ENCODE measurements at places on chromosomes 11 and 22.

GRCh38 chr11:7894251-7894650, 36.8 kb downstream of the OR10A6 start:
- no peak for DNase-seq

DNA sequence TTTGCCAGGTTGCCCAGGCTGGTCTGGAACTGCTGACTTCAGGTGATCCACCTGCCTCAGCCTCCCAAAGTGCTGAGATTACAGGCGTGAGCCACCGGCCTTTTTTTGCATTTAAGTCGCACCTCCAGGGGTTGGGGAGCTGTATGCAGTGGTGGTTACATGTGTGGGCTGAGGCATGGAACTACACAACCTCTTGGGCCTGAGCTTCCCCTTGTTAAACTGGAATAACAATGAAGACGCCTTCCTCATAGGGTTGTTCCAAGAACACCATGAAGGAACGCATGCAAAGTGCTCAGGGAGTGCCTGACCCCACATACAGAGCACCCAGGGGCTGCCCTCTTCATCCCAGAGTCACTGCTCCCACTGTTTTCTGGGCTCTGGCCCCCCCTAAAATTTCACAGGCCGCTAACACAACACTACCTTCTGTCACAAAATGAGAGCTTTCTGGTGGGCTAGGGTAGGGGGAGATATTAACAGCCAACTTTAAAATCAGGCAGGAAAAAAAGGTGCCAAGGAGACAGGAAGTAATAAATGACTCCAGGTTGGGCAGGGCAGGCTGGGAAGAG, 1.3 kb upstream of the FAM118A start:
- DNase-seq, result no peak

- no peak for DNase-seq
These were observed 50.3 kb downstream of the FAM76B start for GRCh38 chr11:95739108-95739938.

GRCh38 chr22:21014726-21015465, at the start of gene P2RX6:
TSS of gene P2RX6 (plus strand) at chr22:21015165. CDS start at chr22:21015175, 10 bp downstream.
- no peak for DNase-seq

- DNase-seq, result no peak
These were observed 70.1 kb upstream of the PHOX2A start for GRCh38 chr11:72313912-72314598.

- no peak for DNase-seq
These were observed 55.1 kb upstream of the CLDN5 start for GRCh38 chr22:19579115-19579811.

DNA sequence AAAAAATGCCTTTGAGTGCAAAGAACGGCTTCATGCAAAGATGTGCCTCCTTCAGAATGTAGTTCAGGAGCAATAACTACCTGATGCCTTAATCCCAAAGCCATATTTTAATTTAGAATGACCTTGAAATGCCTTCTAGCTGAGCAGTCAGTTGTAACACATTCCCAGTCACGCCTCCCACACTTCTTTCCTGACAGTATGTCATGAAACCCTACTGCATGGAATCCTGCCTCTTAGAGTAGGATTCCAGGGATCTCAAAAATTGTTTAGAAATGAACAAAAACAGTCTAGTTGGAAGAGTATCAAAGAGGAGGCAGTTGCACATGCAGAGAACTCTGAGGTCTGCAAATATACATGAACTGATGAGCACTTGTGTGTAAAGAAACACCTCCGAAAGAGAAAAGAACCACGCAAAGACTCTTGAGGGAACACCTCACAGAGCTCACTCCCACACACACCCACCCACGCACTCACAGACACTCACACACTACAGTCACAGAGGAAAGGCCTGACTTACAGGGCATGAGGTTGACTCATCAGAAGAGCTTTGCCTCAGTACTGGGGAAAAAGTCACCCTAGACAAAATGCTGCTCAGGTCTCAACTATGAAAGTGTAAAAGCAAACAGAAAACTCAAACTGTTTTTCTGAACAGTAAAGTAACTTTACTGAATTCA, 77.4 kb downstream of the GGTLC2 start:
- DNase-seq, result no peak

DNA sequence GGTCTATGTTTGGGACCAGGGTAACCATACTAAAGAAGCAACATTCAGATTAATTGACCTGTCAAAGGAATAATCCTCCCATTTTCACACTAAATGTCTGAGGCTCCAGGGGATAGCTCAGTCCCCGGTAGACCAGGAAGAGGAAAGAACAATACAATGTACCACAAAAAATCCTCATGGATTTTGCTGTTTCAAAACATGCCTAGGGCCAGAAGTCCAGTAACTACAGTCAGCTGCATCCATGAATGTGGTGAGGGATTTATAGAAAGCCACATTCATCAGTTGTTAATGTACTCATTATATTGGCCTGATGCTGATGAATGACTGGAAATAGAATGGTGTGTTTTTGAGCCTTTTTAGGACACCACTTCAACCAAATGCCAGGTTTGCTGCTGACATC, 6.9 kb upstream of the ETS1 start:
- DNase-seq, result no peak

DNA sequence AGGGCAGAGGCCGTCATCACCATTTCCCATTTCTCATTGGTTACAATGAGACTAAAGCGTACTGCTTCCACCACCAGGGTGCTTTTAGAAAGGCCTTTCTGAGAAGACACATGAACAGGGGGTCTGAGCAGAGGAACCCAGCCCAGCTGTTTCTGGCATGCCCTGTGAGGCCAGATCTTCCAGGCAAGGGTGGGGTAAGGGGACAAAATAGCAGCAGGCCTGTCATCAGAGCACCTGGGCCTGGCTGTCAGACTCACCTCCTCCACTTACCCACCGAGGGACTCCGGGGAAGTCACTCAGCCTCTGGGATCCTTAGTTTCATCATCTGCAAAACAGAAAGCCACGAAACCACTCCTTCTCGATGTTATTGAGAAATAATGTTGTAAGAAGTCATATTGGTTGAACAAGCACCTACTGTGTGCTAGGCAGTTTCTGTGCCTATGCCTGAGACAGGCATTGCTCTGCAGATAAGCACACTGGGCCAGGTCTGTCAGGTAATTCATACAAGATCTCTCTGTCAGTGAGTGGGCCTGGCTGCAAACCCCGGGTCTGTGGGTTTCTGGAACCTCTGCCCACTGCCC, 8.8 kb upstream of the WNT11 start:
- DNase-seq, result no peak

GRCh38 chr22:38843657-38844314, at the start of gene NPTXR:
TSS of gene NPTXR (minus strand) at chr22:38844028.
- no peak for DNase-seq

- no peak for DNase-seq
These were observed 32.4 kb upstream of the CLNS1A start for GRCh38 chr11:77669848-77670511.

- DNase-seq, result no peak
These were observed 149.7 kb downstream of the LDLRAD3 start for GRCh38 chr11:36093548-36093947.

DNA sequence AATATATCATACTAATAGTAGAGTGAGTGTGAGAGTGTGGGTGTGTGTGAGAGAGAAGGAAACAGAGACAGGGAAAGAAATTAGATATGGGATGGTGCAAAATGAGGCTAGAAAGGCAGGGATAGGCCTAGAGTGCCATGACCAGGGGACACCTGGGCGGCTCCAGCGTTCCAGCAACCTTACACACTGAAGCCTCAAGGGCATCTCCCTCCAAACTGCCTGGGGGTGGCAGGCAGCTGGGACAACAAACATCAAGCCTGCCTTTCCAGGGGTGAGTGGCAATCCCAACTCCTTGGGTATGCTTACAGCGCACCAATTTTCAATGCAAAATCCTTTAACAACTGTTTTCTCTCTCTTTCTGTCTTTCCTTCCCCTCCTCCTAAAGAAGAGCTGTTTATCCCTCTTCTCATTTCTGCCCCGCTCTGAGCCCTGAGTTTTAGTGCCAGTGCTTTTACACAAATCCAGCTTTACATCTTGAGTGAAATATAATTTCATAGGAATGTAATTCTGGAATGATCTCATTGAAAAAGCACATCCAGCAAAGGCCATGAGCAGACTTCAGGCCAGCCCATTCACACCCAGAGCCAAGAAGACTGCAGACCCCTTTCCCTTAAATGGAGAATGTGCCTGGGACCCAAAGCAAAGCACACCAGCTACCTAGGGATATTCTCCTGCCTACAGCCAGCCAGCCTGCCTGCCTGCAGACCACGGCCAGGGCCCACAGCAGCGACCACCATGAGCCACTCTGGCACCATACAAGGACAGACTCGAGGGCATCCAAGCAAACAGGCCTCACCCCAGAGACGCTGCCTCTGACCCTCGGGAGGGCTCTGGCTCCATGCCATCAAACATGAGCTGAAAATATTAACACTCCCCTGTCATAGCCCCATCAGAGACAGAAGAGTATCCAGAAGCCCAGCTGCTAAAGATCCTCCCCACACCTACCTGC, 90.3 kb downstream of the RPL27A start:
- DNase-seq, result no peak

DNA sequence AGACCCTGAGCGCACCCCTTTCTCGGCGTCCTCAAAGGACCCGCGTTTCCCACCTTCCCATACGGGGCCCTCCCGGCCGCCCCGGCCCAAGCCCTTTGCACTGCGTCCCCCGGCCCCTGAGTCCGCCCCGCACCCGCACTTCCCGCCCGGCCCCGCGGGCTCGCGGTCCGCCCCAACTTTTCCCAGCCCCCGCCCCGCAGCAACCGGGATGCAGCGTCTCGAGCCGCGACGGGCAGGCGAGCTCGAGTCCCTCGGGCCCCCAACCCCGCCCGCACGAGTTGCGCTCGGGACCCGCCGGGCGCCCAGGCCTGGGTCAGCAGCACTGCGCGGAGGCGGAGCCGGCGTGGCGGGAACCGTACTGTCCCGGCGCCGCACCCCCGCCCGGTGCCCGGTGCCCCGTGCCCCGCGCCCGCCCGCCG, 371 bp downstream of the SMCO4 start:
- DNase-seq, result no peak

- DNase-seq, result no peak
These were observed 26.1 kb upstream of the CABP7 start for GRCh38 chr22:29693671-29694070.

GRCh38 chr22:45683680-45684079, 12.0 kb downstream of the ATXN10 start:
- DNase-seq, result no peak

GRCh38 chr11:116535994-116536393, 236.8 kb downstream of the BUD13 start:
- DNase-seq, result no peak

GRCh38 chr11:94602430-94603372, 35.5 kb downstream of the PIWIL4 start:
- DNase-seq, result no peak

DNA sequence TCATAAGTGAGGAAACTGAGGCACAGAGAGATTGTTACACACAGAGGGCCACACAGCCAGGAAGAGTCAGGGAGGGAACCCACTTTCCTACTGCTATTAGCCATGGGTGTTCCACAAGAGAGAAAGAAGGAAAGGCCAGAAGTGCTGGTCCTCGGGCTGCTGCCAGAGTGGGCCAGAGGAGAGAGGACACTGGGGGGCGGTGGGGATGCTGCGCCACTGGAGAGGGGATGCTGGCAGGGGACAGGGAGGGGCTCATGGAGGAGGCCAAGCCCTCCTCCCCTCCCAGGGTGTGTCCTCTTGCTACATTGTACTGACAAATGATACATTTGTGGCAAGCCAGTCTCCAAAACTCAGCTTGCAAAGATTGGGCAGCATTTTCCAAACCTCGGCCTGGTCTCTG, 9.9 kb downstream of the IL10RA start:
- no peak for DNase-seq

DNA sequence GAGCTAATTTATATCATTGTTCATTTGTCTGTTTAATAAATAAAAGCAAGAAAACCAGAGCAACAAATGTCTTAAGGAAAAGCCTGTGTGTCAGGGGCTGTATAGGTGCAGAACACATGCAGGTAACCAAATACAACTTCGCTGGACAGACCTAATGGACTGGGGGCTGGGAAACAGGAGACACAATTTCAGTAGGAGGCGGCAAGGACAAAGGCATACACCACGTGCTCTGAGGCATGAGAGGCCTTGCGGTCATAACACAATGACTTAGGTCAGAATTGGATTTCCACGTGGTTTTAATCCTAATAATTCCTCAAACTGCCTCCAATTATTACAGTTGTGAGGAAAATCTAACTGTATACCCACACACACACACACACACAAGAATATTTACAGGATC, 8.7 kb upstream of the GLB1L3 start:
- no peak for DNase-seq

DNA sequence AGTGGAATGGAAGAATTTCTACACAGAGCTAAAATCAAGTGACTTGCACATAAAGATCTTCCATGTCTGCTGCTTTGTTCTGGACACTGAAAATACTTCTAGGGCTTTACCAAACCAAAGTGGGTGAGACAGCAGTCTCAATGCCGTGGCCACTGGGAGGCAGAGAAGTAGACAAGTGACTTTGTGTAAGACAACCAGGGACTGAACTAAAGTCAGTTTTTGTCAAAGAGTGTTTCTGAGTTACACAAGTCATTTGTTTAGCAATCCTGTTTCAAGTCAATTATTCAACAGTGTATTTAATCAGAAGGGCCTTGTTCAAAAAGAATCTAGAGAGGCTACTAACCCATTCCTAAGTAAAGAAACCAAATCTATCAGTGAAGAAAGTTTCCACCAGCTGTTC, 46.6 kb downstream of the TCP11L1 start:
- DNase-seq, result no peak

GRCh38 chr11:17777086-17777737, 42.6 kb downstream of the KCNC1 start:
- DNase-seq, result no peak

DNA sequence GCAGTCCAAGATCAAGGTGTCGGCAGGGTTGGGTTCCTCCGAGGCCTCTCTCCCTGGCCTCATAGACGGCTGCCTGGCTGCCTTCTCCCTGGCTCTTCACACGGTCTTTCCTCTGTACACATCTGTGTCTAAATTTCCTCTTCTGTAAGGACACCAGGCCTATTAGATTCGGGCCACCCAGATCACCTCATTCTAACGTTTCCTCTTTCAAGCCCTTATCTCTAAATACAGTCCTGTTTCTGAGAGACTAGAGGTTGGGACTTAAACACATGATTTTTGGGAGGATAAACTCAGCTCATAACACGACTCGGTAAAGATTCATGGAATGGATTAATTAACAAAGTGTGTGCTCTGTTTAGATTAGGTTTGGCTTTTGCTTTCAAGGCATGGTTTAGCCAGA, 136.0 kb upstream of the SORL1-AS1 start:
- no peak for DNase-seq

- DNase-seq, result no peak
These were observed 893.7 kb downstream of the FAM181B start for GRCh38 chr11:81839976-81840375.

DNA sequence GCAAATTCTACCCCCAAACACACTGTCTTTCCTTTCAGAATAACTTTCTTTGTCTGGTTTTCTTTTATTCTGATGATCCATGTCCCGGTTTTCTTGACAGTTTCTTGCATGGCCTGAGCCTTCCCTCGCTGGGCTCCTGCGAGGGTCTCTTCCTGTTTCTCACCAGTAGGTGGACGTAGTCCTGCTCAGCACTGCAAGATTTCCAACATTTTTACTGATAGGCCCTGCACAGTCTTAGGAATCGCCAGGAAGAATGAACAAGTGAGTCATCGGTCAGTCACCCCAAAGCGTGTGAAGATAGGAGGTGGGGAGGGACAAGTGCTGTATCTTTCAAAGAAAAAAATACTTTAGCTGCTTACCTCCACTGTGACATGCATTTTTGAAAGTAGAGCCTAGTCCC, 16.9 kb upstream of the KIRREL3 start:
- DNase-seq, result no peak

All from HCT116 (cell line).